ENCODE measurements at places on chromosomes 5 and 9.

DNA sequence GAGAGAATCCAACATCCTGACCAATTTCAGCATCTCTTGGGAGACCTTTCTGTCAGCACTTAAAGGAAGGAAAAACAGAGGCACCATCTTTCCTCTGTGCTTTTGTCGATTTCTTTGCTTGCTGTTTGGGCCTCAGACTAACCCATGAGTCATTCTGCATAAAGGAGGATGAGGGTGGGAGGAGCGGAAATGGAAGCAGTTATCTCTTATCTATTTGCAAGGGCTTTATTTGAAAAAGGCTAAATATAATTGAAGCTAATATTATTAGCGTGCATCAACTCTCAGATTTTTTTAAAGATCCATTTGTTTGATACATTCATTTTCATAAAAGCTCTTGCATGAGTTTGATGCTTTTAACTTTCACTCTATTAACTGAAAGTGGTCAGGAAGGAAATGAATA is 72.9 kb downstream of the ZNF622 start:
- DNase-seq: peak; percentile 20

GRCh38 chr5:51802551-51803184 is 419.4 kb downstream of the ISL1 start:
- no peak for DNase-seq

DNA sequence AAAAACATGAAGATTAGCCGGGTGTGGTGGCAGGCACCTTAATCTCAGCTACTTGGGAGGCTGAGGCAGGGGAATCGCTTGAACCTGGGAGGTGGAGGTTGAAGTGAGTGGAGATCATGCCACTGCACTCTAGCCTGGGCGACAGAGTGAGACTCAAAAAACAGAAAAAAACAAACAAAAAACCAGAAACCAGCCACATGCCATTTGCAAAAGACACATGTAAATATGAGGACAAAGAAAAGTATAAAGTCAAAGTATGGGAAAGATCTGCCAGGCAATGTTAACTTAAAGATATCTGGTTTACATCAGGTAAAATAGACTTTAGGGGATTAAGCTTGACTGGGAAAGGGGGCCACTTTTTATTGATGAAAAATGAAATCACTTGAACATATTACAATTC is 90.7 kb downstream of the FNBP1 start:
- no peak for DNase-seq

- DNase-seq: no peak
Measured at GRCh38 chr5:143119291-143119769, 284.2 kb downstream of the NR3C1 start.

DNA sequence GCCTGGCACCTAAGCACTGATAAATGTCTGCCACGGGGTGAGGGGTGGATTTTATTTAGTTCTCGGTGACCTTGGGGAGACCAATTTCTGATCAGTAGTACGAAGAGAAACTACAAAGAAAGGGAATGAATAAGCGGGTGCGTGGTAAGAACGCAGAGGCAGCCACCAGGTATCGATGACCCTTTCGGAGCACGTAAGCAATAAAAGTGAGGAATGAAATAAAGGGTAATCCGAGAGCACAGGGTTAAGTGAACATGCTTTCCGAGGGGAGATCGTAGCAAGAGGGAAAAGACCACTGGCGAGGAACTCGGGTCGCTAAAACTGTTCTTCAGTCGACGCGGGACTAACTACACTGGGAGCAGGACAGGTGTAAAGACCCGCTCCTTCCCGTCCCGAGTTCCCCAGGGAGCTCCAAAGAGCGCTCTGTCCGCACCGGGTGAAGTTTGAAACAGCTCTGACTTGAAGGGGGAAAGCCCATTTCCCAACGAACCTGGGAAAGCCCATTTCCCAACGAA is 1.1 kb downstream of the ELOVL7 start:
- DNase-seq: peak; percentile 14

DNA sequence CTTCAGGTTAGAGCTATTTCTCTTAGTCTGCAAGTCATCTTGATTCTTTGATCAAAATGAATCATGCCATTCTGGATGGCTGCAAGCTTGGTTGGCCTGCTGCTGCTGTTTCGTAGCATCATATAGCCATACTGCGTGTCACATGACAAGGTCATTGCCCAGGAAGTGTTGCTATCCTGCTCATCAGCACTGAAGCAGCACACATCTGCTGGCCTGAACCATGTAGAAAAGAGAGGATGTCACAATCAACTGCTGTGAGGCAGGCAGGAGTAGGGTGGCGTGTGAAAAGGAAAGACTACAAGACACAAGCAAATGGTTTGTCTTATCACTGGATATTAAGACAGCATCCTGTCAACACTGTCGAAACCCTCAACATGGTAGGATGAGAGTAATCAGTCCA is 376.7 kb upstream of the RORB start:
- no peak for DNase-seq

GRCh38 chr5:38878391-38879077 is 32.7 kb downstream of the OSMR start:
- no peak for DNase-seq

- no peak for DNase-seq
Measured at GRCh38 chr9:20139763-20140290, 351.0 kb upstream of the SLC24A2 start.

- DNase-seq: peak; percentile 6
Measured at GRCh38 chr5:97929383-97929782, 746.3 kb upstream of the RIOK2 start.

DNA sequence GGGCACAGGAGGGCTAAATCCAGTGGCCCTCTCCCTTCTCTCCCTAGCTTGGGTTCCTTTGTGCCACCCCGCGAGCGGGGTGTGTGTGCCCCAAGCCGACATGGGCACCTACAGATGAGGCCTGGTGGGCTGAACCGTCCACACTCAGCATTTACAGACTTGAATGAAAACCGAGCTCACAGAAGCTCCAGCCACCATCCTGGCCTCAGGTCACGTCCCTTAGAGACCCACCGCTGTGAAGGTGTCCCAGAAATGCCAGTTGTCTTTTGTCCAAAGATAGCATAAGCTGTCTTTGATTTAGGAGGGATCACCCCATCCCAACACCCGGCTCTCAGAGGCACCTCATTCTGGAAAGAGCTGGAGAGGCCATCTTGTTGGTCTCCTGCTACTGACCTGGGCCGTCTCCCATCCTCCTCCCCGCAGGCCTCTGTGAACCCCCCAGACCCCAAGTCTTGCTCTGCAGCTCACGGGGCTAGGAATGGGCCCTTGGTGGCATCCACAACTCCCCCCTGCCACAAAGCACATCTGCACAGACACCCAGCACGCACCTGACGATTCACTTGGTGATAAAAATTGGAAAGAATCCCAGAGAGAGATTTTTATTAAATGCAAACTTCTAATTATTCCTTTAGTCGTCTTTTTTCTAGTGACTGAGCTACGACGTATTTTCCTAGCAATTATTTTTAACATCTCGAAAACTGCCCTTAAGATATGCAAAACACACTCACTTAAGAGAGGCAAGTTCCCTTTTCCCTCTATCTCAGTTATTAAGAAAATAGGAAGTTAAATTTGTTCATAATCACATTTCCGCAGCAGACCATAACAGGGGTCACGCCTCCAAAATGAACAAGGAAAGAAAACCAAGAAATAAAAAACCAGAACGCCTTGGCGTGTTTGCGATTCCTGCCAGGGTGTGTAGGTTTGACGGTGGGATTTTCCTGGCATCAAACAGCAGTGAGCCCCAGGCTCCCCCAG is 80.5 kb upstream of the LMX1B start:
- DNase-seq: no peak

GRCh38 chr9:120890320-120891244 is 13.6 kb upstream of the PHF19 start:
- no peak for DNase-seq

GRCh38 chr5:375921-376798 is 54.6 kb downstream of the AHRR start:
- no peak for DNase-seq

DNA sequence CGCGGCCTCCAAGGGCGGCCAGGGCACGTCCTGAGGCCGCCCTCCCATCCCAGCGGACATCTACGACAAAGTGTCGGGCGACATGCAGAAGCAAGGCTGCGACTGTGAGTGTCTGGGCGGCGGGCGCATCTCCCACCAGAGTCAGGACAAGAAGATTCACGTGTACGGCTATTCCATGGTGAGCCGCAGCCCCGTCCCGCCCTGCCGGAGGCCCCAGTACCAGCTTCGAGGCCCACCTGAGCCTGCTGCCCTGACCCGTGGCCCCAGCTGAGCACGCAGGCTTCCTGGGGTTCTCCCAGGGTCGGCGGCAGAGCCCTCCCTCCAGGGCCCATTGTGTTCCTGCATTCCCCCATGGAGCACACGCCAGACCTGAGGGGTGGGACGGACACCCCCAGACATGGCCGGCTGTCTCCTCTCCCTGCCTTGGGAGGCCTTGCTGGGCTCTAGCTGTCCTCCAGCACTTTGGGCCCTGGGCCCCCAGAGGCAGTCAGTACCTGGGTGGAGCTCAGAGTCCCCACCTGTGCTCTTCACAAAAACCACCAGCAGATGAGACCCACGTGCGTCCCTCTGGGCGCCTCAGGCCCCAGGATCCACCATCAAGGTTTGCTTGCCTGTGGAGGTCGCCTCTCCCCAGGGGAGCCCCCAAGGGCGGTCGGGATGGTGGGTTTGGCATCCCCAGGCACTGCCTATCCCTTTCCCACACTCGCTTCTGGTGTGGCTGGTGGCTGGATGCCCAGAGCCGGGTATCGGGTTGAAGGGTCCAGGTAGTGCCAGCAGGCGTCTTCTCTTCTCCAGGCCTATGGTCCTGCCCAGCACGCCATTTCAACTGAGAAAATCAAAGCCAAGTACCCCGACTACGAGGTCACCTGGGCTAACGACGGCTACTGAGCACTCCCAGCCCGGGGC is 1.0 kb downstream of the PHPT1 start:
- DNase-seq: no peak

DNA sequence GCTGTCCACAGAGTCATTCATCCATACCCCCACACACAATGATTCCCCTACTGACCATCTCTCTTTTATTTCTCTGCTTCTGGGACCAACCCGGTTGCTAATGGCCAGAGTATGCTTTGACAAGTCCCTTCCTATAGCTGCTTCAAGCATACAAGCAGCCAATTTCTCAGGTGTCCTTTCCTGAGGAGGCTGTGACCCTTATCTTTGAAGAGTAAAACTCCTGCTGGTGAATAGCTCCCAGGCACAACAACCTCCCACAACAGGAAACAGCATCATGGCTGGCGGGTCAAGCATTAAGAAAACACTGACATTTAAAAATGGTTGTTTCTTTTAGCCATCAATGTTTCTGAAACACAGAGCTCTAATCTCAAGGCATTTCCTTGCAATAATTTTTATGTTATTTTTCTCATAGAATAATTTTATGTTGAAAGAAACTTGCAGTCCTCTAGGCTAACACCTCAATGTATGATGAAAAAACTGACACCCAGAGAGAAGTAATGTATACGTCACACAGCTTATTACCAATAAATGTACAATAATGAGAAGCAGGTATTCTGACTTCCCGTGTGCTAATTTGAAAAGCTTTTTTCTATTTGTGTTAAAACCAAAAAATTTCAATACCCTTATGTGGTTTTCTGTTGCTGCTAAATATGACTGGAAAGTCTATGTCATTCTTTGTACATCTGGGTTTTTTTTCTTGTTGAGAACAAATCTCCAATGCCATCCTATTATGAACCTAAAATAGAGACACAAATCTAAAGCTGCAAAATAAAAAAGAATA is 7.5 kb upstream of the PAM start:
- no peak for DNase-seq
